ENCODE measurements at places on chromosomes 5 and 9. TPM values are rescaled to one million over a fixed set of nuclear protein-coding genes. Genes with fewer than 3 reads are reported as not detected.

The PCDHA1 gene
- total RNA-seq = not detected

The PITX1 gene
- not detected for total RNA-seq

The LCN15 gene
- total RNA-seq = under 0.01 TPM

The TTF1 gene
- total RNA-seq = 4.5 TPM

The CPLANE1 gene
- 39.3 TPM for total RNA-seq

The PRSS3 gene
- total RNA-seq = not detected

The ZDHHC11B gene
- 2.9 TPM for total RNA-seq

The ABLIM3 gene
- total RNA-seq = 5.2 TPM

The SLCO6A1 gene
- total RNA-seq = not detected
